ENCODE measurements at places on chromosomes 7 and 10. TPM values are rescaled to one million over a fixed set of nuclear protein-coding genes. Genes with fewer than 3 reads are reported as not detected.

Gene CALML5
- total RNA-seq, result 5.0 TPM

Gene NEBL
- total RNA-seq, result 15.9 TPM

Gene HTR5A
- 0.19 TPM for total RNA-seq

Gene HECW1
- total RNA-seq, result 0.09 TPM

Gene ZNF33B
- total RNA-seq, result 35.7 TPM
